PC-9 (cell line): ENCODE measurements at places on chromosomes 2 and 18.

DNA sequence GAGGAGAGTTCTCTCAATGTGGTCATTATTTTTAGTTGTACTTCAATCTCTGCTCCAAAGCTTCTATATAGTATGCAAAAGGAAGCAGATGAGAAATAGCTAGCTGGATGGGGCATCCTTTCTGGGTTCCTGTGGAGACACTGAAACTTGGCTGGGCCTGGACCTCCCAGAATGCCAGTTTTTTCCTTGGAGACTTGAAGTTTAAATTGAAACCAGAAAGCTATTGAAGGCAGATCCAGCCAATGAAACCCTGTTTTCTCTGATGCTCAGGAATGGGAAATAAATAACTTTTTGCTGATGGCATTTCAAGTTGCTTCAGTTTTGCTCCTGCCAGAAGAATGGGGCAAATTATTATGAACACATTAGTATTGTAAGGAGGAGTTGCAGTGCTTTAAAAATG, 2.9 kb downstream of the SETBP1 start:
- no peak for DNase-seq

GRCh38 chr2:173966274-173967098, 1.3 kb upstream of the SP3 start:
- DNase-seq = no peak

- no peak for DNase-seq
These were observed 22.3 kb downstream of the CLASP1 start for GRCh38 chr2:121626777-121627524.

DNA sequence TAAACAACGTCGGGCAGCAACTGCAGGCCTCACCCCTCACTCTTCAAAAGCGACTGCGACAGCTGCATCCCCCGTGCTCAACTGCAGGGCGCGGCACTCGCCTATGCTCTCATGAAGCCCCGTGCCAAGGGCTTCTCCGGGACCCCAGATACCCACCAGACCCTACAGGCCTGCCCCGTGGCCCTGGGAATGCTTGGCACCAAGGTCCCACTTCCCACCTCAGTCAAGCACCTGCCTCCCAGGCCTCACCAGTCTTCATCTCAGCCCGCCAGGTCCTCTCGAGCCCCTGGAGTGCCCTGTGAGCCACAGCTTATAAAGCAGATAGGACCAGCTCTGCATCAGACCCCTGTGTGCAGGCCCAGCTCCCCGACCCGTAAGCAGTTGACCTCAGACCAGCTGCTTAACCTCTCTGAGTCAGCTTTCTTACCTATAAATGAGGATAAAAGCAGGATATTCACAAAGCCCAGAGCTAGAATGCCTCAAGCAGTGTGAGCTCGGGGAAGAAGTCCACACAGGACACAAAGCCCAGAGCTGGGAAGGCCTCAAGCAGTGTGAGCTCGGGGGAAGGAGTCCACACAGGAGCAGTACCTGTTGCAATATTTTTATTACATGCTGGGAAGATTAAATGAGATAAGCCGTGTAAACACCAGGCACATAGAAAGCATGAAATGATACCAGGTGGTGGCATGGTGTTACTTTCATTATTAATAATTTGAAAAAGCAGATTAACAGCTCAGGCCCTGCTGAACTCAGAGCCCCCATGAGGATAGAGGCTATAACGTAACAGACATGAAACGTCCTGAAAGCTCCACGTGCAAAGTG, 96.9 kb downstream of the HDAC4 start:
- no peak for DNase-seq

- DNase-seq = no peak
These were observed 105.2 kb downstream of the CCDC85A start for GRCh38 chr2:56288838-56289580.

- no peak for DNase-seq
These were observed 19.7 kb downstream of the TWSG1 start for GRCh38 chr18:9354256-9354655.

DNA sequence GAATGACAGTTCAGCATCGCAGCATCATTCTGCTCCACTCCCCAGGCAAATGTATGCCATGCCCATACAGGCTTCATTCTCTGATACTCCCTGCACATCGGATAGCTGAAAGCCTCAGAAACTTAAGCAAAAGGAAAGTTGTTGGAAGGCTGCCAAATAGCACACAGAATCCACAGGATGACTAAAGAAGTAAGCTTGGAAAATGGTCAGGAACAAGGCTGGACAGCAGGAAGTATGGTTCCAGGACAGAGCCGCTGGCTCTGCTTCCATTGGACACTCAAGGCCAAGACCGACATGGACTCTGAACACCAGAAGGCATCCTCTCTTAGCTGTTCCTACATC, 256.5 kb downstream of the CDH20 start:
- DNase-seq = no peak

- peak; percentile 39 for DNase-seq
These were observed 114.5 kb downstream of the USP34 start for GRCh38 chr2:61356261-61356957.

GRCh38 chr2:3143602-3144001, 234.0 kb downstream of the EIPR1 start:
- no peak for DNase-seq

DNA sequence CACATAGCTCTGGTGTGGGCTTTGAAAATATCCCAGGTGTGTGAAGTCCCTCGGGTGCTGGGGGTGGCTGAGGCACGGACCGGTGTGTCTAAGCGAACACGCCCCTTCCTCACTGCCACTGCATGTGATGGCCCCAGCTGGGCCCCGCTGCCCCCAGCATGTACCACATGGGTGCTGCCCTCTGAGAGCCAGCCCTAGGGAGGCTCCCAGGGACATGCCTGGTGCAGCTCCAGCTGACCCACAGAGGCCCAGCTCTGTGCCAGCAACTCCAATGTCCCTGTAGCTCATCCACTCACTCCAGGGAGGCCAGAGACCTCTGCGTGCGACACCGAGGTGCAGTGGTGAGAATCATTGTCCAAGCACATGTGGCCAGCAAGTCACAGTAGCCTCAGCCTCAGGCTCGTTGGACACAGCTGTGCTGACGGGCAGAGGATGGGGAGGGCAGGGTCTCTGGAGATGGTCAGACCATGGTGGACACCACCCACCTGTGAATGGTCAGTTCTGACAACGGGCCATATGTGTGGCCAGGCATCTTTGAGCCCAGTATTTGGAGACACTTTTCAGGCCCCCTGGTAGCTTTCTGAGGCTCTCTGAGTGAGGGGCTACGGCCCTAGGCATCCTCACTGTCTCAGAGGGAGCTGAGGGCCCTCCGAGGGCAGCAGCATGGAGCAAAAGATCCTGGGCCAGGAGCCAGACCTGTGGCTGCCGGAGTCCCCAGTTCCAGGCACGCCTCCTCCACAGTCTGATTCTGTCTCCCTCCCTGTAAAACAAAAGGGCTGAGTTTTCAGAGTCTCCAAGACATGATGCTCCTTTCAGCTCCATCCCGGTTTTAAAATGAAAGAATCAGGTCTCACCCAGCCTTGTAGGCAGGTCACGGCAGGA, 220.7 kb downstream of the NDUFA10 start:
- DNase-seq = no peak

- no peak for DNase-seq
These were observed 17.5 kb upstream of the PLEKHH2 start for GRCh38 chr2:43619511-43619910.

- peak; percentile 74 for DNase-seq
These were observed 3.7 kb upstream of the INSIG2 start for GRCh38 chr2:118084491-118085089.

- peak; percentile 99 for DNase-seq
These were observed 29.7 kb downstream of the XDH start for GRCh38 chr2:31384771-31385276.

GRCh38 chr2:234313558-234313957, 183.3 kb downstream of the ARL4C start:
- no peak for DNase-seq

DNA sequence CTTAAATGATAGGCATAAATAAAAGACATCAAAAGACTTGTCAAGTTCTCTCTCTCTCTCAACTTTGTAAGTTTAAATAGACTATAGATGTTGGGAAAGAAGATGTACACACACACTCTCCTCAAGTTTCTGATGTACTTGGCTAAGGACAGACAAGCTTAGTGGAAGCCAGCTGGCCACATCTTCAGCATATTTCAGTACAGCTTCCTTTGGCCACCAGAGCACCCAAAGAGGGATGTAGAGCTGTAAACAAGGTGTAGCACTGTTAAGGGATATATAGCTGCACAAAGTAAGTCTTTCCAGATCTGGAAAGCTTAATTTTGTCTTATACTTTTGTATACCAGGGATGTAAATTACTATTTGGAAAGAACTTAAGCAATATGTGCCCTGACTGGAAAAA, 64.3 kb upstream of the MSTN start:
- no peak for DNase-seq

GRCh38 chr2:47777277-47777937, 5.5 kb upstream of the MSH6 start:
- no peak for DNase-seq

- no peak for DNase-seq
These were observed 39.3 kb downstream of the PELI1 start for GRCh38 chr2:64104933-64105332.

GRCh38 chr18:58539659-58540380, 89.1 kb downstream of the ALPK2 start:
- DNase-seq = no peak

GRCh38 chr18:78996741-78997490, 17.3 kb downstream of the SALL3 start:
- DNase-seq = no peak

DNA sequence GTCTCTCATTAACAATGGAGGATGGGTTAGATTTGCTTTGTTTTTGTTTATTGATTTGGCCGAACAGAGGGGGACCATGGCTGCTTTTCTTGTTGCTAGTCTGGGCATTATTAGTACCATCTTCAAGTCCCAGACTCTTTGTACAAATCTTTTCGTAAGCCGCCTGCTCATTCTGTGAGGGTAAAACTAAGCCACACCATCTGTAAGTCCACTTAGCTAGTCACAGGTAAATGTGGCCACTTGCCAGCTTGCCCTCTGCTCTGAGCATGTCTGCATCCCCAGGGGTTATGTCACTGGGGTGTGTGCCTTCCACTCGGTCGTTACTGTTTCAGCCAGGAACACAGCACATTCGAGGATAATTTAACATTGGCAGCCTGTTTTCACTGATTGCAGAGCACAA, 85.6 kb downstream of the SMIM21 start:
- DNase-seq = no peak

DNA sequence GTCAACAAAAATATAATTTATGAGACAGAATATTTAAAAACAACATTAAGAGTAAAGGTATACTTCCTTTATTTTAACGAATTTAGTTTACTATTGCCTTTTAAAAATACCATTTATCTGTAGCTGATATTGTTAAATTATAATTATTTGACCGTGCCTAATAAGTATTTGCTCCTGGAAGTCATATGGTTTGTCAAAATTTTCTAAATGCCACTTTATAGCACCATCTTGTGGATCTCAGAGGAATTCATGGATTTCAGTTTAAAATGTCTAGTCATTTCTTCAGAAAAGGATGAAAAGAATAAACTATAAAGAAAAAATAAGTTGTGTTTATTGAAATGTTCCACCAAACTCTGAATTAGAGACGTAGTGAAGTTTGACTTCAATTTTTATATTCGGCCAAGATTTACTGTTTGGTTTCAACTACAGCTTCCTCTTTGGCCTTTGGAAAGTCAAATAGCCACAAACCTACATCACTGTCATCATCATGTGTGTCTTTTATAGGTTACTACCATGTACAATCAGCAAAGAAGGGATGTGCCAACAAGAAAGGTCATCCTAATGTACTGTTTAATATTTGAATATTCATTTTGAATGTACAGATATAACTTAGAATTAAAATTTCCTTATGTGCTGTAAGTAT, 10.3 kb upstream of the FTCDNL1 start:
- DNase-seq = no peak

DNA sequence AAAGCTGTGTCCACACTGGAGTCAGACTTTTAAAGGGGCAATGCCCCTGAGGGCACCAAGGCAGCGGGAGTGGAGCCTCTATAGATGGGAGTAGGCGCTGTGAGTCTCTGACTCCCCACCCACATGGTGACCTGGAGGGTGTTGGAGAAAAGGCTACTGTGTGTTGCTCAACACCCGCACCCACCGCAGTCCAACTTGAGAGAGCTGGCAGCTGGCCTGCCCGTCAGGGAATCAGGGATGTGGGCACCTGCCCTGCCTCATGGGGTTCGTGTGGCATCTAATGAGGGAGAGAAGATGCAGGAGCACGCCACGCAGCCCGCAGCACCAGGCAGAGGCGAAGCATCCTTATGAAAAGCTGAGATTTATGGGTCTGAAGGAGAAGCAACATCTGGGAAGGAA, 84.2 kb downstream of the KLHL29 start:
- no peak for DNase-seq
